Activated CD4-positive, alpha-beta T cell treated with anti-CD3 and anti-CD28 coated beads for 24 hours (primary cell): ENCODE measurements at places on chromosomes 2 and 18.

DNA sequence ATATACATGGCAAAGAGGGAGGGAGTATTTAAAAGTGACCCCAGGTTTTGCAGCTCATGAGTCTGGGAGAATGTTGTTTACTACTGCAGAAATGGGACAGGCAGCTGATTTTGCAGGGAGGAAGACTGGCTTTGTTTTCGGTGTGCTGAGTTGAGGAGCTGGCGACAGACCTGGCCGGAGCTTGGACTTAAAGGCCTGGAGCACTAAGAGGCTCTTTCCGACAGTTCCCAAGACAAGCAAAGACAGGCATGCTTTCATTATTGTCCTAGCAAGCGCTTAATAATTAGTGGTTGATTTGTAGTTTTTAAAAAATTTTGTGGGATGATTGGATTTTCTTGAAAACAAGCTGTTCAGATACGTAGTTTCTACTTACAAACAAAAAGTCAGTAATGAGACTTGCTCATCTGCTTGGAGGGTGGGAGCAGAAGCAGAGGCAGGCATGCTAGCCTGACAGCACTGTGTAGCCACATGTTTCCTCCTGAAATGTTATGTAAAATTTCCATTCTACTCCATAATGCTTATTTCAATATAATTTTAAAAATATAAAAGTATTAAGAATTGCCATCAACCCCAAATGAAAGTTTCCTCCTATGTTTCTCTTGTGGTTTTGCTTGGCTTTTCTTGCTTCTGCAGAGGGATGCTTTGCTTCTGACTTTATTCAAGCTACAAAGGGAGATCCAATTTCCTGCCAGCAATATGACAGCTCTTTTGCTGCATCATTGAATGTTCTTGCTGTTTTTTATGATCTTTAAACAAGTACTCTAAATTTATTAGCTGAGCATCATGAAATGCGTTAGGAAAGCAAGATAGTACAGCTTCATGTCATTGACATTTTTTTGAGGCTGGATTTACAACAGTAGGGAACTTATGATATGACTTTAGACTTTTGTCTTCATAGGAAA lies 75.8 kb downstream of the PHLPP1 start:
- no peak for DNase-seq

DNA sequence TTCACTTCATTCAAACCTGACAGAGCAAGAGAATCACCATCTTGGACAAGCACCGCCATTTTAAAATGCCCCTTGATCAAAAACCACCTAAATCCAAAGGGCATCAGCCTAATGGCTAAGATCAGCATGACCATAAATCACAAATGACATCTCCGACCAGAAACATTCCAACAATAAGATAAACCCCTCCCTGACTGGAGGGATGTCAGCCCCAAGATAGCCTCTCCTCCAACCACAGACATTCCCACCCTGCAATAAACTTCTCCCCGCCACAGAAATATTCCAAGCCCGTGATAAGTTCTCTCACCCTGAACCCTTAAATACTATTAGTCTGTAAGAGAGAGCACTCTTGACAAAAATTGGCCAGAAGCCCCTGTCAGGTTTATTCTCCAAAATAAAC lies 21.6 kb upstream of the LYPD1 start:
- no peak for DNase-seq

DNA sequence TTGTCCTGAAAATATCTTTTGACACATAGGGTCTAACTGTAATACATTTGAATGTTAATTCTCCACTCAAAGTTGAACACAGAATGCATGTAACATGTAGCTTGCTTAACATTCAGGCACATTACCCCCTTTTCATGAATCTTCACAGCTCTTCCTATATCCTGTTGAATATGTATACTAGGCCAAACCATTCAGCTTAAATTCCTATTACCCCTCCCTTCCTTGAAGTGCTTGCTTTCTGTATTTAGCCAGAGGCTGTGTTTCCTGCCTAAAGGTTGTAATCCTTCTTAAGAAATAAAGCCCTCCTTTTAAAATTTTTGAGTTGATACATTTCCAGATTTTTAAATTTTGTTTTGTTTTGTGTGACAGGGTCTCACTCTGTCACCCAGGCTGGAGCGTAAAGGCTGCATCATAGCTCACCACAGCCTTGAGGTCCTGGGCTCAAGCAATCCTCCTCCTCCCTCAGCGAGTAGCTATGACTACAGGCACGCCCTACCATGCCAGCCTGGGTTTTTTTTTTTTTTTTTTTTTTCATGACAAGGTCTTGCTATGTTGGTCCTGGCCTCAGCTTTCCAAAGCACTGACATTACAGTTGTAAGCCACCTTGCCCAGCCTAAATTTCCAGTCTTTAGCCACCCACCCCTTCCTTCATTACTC lies 357.6 kb downstream of the DSC3 start:
- no peak for DNase-seq

GRCh38 chr2:150698016-150698661 lies 210.7 kb upstream of the RND3 start:
- DNase-seq, result no peak

DNA sequence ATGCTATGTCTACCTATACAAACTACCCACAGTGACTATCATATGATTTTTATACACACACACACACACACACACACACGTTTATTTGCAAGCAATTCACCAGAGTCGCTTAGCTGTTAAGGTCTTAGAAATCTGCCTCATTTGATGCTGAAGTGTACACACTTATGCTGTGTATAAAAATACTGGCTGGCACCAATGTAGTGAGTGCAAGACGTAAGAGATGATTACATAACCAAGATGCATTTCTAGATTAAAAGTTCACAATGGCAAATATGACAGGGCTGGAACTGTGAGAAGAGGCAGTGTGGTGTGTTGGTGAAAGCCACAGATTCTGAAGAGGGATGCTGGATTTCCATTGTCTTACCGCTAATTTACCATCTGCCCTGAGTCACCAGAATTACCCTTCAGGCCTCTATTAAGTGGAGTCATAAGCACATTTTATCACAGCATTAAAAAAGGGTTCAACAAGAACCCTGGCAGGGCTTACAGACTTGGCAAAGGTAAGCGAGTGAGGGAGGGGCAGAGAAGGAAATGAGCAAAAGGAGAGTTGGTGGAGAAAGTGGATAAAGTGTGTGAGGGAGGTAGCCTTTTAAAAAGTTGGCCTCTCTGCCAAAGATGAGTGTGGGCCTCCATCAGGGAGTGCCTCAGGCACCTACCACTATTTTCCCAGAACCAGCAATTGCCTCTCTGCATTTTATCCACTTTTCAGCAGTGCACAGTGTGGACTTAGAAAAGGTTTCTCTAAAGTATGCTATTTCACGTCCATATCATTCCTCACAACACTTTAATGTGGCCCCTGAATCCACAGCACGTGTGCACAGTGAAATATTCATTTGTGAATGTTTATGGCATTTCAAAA lies 21.5 kb downstream of the MEIS1 start:
- DNase-seq, result no peak

- DNase-seq, result no peak
Observed at GRCh38 chr2:128664499-128664971, 345.9 kb upstream of the HS6ST1 start.

GRCh38 chr2:95337829-95338228 lies 40.7 kb downstream of the KCNIP3 start:
- DNase-seq, result no peak

DNA sequence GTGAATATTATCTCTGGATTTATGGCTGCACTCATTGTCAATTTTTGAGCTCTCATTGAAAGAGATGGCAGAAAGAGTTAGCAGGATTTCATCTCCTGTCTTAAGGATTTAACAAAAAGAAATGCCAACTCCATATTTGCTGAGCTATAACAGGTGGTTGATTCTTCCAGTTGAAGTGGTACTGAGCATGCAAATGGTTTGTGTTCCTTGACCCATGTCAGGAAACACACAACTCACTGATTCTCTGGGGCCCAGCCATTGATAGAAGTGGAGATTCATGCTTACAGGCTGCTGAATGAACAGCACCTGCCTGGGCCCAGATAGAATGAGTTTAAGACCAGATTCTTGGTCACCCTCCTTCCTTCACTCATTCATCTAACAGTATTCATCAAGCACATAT lies 128.8 kb downstream of the CERS6 start:
- no peak for DNase-seq

GRCh38 chr2:20666304-20667150 lies at the start of gene GDF7:
Gene GDF7, plus strand, starts transcription at chr2:20667144. Its CDS starts 96 bp downstream, at chr2:20667240.
- DNase-seq, result no peak

DNA sequence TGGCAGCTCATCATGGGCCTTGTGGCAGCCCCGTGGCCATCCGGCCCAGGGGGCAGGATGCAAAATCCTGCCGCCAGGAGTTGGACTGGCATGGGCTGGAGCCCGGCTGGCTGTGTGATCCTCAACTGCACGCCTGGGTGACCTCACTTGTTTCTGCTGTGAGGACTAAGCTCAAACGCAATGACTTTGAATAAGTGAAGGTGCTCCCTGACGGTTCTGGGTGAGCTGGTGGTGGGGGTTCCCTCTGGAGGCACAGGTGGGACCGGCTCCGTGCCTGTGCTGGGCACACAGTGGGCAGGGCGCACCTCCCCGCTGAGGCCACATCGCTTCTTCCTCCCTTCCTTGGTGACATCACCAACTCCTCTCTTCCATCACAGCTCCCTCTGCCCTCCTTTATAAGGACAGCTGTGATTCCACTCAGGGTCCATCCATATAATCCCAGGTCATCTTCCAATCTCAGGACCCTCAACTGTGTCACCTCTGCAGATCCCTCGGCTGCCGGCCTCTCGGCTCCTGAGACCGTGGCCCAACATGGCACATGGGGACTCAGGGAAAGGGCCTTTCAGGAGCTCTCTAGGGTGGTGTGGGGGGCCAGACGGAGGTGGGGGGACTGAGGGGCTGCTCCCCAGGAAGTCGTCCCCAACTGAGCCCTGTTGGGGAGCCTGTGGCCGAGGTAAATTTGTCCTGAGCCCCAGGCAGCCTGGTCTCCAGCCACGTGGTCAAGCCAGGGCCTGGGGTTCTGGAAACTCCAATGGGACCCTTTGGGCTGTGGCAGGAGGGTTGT lies 75.5 kb upstream of the ODC1 start:
- DNase-seq, result no peak

DNA sequence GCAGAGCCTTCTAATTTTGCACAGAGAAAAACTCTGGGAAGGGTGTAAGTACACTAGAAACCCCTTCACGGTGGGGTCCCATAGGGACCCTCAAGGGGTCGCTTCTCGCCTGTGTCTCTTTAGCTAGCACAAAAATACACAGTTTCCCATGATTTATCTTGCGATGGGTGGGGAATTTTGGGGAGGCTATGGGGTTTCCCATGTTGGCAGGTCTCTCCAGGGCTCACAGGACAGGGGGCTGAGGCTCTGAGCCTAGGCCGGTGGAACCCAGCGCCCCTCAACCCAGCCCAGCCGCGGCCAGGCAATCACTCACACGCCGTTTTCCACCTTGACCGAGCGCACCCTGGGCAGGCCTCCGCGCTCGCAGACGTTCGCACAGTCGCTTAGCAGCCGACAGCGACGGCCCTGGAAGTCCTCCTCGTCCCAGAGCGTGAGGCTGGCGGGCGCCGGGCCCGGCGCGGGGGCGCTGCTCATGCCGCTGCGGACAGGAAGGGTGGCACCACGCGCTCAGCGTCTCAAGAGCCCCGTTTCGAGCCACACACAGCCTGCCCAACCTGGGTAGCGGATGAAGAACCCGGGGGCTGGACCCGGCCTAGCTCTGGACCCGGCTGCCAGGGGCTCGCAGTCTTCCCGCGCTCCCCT lies 398 bp downstream of the CRYBA2 start:
- DNase-seq, result no peak

GRCh38 chr2:219107758-219108157 lies 47.0 kb upstream of the IHH start:
- no peak for DNase-seq

DNA sequence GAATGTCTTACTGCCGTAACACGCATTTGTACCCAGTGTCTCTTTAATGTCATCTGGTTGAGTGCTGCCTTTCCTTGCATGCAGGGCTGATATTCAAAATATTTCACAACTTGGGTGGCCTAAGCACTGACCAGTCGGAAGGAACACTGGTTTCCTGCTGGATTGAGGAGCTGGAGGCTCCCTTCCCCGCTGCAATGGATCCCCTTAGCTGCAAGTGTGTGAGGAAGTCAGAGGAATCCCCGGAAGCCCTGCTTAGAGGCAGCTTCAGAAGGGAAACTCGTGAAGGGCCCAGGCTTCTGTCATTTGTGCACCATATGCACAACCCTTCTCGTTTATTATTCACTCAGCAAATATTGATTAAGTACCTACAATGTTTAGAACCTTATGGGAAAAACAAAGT lies 33.2 kb upstream of the SP3 start:
- DNase-seq, result no peak

DNA sequence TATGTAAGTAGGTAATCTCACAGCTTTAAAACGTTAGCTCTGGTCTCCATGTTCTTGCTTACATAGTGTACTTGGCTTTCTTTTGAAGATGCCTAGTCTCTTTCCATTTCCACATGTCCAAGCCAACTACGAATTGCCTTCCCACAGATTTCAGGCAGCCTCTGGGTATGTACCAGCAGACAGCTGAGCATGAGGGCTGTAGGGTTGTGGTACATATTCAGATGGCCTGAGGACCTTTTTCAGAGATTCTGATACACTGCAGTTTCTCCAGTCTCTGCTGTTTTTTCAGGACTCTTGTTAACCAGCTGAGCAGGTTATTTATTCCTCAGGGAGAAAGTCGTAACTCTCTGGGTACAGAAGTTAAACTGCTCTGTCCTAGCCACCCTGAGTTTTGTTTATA lies 3.1 kb upstream of the KCNJ13 start:
- no peak for DNase-seq

- no peak for DNase-seq
Observed at GRCh38 chr2:227010433-227010832, 153.6 kb downstream of the COL4A4 start.

- DNase-seq, result no peak
Observed at GRCh38 chr2:170029551-170029950, 148.4 kb upstream of the MYO3B start.

GRCh38 chr2:142020368-142020767 lies 110.4 kb downstream of the LRP1B start:
- DNase-seq, result no peak

DNA sequence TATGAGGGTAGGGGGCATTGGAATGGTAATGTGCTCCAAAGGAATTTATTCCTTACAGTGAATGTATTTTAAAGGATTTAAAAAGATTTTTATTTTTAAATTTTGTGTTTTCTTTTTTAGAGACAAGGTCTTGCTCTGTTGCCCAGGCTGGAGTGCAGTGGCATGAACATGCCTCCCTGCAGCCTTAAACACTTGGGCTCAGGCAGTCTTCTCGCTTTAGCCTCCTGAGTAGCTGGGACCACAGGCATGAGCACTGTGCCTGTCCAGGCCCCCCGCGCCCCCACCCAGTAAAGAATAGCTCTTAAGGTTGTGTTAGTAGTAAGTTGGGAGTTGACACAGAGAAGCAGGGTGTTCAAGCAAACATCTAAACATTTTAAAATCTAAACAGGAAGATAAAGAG lies 36.6 kb downstream of the PHLPP1 start:
- no peak for DNase-seq

GRCh38 chr2:82857967-82858366 lies 1601.1 kb downstream of the SUCLG1 start:
- no peak for DNase-seq
